Renal cortical epithelial cell (primary cell): ENCODE measurements at places on chromosomes 11 and 22. TPM values are rescaled to one million over a fixed set of nuclear protein-coding genes. Genes with fewer than 3 reads are reported as not detected.

SCYL1 gene
- total RNA-seq, result 48.8 and 57.2 TPM in 2 replicates

OSBP2 gene
- 1.4 and 1.5 TPM in 2 replicates for total RNA-seq

WT1 gene
- 0.17 and 0.40 TPM in 2 replicates for total RNA-seq

KCNJ4 gene
- not detected in 2 replicates for total RNA-seq

OR52A1 gene
- total RNA-seq, result not detected in 2 replicates

SERHL2 gene
- total RNA-seq, result 1.2 and 1.6 TPM in 2 replicates

PHLDA2 gene
- total RNA-seq, result 2.0 and 4.9 TPM in 2 replicates

RAG2 gene
- total RNA-seq, result not detected in 2 replicates

C11orf86 gene
- total RNA-seq, result not detected in 2 replicates

BIRC3 gene
- total RNA-seq, result 69.9 and 130 TPM in 2 replicates

YPEL4 gene
- 0.35 TPM in 1 of 2 replicates, not detected in the other for total RNA-seq

MAJIN gene
- not detected in 2 replicates for total RNA-seq

ART1 gene
- total RNA-seq, result not detected in 2 replicates

HYLS1 gene
- total RNA-seq, result 6.2 and 12.3 TPM in 2 replicates
